M059J (cell line): ENCODE measurements at places on chromosomes 3 and 15. TPM values are rescaled to one million over a fixed set of nuclear protein-coding genes. Genes with fewer than 3 reads are reported as not detected.

SH2D7 gene
- not detected in 2 replicates for total RNA-seq

CEP19 gene
- 9.0 and 11.2 TPM in 2 replicates for total RNA-seq

ZBBX gene
- not detected in 2 replicates for total RNA-seq

UMPS gene
- 36.9 and 43.9 TPM in 2 replicates for total RNA-seq

PCBP4 gene
- 14.7 and 45.1 TPM in 2 replicates for total RNA-seq

PLA2G4E gene
- total RNA-seq = not detected in 2 replicates

CLDN1 gene
- 1.5 and 1.8 TPM in 2 replicates for total RNA-seq

PATL2 gene
- 2.0 and 2.6 TPM in 2 replicates for total RNA-seq

LTF gene
- 0.30 and 0.52 TPM in 2 replicates for total RNA-seq
